Keratinocyte (primary cell): ENCODE measurements at places on chromosomes 4 and X. TPM values are rescaled to one million over a fixed set of nuclear protein-coding genes. Genes with fewer than 3 reads are reported as not detected.

The CLDN22 gene
- polyA plus RNA-seq, result 0.03 TPM in 1 of 3 replicates, not detected in the others

The SETD7 gene
- 14.2 to 18.8 TPM (median 15.8 TPM) in 3 replicates for polyA plus RNA-seq

The CLRN2 gene
- polyA plus RNA-seq, result not detected in 3 replicates

The GPC3 gene
- 0.03 to 0.08 TPM in 2 of 3 replicates, not detected in the other for polyA plus RNA-seq

The CCKAR gene
- polyA plus RNA-seq, result not detected in 3 replicates

The GPM6B gene
- polyA plus RNA-seq, result 0.09 to 0.35 TPM (median 0.26 TPM) in 3 replicates
